ENCODE measurements at places on chromosomes 16 and 17.

DNA sequence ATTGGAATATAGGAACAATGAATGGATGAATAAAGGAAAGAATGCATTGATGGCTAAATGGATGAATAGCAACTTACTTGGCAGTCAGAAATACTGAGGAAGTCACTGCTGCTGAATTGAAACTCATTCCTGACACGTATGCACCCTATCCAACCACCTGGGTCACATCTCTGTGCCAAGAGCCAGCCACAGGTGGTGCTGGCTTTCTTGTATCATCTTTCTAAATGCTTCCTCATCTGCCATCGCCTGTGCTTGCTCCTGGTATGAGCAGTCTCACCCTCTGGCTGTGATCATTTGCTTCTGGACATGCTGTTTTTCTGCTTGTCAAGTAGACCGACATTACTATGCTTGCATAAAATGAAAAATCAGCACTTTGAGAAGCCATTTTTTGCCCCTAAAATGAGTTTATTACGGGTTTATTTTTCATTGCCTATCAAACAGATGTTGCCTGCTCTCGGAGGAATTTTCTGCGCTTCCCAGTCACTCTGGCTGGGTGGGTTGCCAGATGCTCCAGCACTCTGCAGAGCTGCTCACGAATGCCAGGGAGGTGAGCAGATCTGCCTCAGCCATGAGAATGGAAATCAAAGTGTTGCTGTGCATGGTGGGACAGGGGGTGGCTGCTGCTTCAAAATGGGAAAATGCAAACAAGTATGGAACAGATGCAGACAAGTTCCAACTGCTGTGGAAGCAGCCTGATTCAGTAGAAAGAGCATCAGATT is 1349.6 kb upstream of the CDH8 start:
- DNase-seq, result no peak

DNA sequence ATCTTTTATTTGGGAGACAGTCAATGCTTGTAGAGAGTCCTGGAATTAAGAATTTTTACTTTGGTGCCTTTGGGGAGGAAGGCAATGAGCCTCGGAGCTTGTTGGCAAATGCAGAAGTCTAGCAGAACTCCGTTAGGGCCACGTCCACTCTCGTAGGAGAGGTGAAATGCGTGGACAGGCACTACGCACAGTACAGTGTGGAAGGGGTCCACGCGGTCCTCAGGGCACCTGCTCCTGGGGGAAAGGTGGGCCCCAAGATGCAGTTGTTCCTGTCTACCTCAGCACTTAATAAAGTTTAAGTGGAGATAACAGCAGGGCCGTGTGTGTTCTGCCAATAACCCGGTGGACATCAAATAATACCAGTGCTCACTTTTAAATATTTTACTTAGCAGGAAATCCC is 1.8 kb downstream of the RAB11FIP3 start:
- DNase-seq, result no peak

DNA sequence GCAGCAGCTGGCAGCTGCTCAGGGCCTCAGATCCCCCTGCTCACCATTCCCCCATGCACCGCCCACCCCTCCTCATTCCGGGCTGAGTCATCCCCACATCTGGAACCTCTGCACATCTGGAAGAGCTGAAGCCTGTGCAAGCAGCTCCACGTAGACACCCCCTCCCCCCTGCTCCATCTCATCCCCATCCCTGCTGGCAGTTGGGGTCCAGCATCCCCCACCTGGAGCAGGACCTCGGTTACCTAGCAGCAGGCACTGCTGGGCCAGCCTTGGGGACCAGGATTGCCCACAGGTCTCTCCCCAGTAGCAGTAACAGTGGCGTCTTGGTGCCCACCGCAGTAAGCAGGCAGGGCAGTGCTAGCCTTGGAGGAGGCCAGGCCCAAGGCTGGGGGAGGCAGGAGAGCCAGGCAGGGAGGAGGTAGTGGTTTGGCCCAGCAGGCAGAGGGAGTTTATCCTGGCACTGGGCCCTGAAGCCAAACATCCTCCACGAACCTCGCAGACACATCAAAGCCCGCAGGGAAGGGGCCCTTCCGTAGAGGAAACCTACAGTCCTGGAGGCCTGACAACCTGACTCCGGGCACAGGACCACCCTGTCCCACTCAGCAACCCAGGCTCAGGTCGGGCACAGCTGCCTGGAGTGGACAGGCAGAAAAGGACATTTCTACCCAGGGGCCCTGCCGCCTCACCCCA is 7.7 kb upstream of the TMEM92 start:
- peak; percentile 96 for DNase-seq

DNA sequence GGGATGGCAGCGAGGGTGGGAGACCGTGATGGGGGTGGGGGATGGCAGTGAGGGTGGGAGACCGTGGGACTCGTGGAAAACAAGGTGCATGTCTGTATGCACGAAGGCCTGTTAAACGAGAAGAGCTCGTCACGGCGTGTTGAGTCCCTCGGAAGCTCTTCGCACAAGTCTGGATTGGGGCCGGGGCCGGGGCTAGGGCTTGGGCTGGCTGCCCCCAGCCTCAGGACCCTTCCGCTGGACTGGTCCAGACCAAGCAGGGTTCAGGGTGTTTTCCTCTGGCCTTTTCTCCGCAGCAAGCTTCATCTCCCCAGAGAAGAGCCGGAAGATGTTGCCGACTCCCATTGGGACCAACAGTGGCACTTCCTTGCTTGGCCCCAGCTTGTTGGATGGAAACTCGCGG is 7.7 kb upstream of the JPT2 start:
- DNase-seq, result no peak

- no peak for DNase-seq
Measured at GRCh38 chr16:87276091-87276701, 41.0 kb downstream of the C16orf95 start.

DNA sequence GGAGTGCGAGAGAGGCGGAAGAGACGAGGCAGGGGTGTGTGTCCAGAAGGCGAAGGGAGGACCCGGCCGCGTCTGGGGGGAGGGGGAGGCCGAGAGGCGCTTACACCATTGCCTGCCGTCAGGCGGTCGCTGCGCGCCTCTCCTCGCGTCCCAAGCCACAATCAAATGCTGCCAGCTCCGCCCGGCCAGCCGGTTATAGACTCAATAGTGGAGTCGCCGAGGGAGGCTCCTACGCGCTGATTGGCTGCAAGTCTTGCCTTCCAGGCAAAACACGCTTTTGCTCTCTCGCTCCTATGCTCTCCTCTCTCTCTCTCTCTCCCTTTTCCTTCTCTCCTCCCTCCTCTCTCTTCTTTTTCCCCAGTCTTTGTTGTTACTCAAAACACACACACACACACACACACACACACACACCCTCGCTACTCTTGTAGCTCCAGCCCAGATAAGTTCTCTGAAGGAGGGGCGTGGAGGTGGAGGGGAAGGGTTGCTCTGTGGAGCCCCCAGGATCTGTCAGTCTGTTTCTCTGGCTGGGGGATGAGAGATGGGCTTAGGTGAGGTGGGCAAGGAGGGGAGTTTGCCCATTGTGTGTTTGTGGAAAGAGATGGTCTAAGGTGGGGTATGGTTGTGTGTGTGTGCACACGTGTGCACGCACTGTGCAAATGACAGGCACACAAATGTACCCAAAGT is at the start of gene DLX3:
Gene DLX3 (minus strand): TSS at position 170 of the 684 bp plus-strand sequence. CDS start 226 bp downstream, outside the sequence.
- DNase-seq, result peak; percentile 58

- DNase-seq, result no peak
Measured at GRCh38 chr17:59018019-59018418, 88.7 kb downstream of the TRIM37 start.

DNA sequence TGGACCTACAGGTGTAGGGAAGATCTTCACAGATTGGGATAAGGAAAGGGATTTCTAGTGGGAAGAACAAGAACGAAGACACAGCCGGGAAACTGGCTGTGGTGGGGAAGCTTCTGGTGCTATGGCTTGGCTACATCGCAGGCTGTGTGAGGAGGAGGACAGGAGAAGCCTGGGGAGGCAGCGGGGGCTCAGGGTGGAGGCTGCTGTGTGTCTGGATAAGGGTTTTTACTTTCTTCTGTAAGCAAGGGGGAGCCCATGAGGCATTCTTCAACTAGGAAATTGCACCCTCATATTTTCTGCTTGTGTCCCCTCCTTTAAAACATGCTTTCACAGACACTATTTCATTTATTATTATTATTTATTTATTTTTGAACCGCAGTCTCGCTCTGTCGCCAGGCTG is 2.9 kb upstream of the RHBDF2 start:
- peak; percentile 22 for DNase-seq

- no peak for DNase-seq
Measured at GRCh38 chr16:52863000-52863399, 189.7 kb downstream of the CHD9NB start.

GRCh38 chr17:76241204-76241538 is 878 bp upstream of the RNF157 start:
- peak; percentile 62 for DNase-seq

GRCh38 chr17:40323391-40324381 is 14.7 kb downstream of the RARA start:
- no peak for DNase-seq

- DNase-seq, result peak; percentile 21
Measured at GRCh38 chr17:798246-798645, 16.1 kb downstream of the MRM3 start.

- no peak for DNase-seq
Measured at GRCh38 chr17:74448756-74449155, 16.9 kb downstream of the GPRC5C start.

DNA sequence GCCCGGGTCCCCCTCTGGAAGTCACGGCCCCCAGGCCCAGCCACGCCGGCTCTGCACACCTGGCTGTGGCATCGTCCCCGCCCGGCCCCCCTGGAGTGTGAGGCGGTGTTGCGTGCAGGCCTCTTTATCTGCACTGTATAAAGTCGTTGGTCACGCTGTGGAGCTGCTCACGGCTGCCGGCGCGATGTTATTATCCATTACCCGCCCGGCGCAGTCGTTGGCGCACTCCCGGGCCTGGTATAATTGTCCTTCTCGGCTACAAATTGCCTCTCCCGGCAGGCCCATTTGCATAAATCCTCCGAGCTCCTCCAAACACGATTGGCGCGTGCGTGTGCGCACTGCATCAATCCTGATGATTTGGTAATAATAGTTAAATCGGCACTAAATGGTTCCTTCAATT is 57.8 kb downstream of the BAHCC1 start:
- DNase-seq, result no peak

DNA sequence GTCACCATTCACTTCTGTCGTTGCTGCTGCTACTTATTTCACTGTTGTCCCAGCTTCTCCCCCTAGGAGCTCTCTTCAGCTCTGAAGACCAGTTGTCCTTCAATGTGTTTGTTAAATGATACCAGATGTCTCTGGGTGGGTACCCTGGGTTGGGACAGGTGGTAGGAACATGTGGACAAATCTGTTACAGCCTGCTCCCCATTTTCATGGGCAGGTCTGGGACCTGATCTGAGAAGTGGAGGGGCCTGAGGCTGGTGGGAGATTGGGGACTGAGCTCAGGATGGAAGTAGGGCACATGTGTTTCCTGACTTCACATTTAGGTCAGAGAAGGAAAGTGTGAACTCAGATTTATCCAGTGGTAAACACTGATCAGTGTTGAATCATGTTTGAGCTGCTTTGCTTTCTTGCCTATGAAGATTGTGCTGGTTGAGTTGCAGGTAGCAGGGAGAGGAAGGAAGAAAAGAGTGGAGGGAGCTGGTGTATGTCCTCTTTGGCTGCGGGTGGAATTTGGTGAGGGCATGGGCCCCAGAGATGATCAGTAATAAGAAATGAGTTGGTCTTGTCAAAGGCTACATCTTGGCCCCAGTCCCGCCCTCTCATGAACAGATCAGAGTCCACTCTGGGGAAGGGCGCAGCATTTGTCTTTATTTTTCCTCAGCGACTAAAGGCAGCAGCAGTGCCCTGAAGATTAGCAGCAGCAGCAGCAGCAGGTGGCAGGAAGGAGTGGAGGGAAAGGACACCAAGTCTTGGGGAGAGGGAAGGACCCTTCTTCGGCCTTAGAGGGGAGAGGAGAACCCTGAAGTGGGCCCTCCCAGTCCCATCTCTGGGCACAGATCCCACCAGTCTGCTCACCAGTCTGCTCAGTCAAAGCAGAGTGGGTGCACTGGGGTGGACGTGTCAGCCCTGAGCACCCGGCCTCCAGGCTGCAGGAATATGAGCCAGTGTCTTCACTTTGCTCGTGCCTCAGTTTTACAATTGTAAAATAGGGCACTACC is 6.1 kb upstream of the EFTUD2 start:
- DNase-seq, result peak; percentile 62

DNA sequence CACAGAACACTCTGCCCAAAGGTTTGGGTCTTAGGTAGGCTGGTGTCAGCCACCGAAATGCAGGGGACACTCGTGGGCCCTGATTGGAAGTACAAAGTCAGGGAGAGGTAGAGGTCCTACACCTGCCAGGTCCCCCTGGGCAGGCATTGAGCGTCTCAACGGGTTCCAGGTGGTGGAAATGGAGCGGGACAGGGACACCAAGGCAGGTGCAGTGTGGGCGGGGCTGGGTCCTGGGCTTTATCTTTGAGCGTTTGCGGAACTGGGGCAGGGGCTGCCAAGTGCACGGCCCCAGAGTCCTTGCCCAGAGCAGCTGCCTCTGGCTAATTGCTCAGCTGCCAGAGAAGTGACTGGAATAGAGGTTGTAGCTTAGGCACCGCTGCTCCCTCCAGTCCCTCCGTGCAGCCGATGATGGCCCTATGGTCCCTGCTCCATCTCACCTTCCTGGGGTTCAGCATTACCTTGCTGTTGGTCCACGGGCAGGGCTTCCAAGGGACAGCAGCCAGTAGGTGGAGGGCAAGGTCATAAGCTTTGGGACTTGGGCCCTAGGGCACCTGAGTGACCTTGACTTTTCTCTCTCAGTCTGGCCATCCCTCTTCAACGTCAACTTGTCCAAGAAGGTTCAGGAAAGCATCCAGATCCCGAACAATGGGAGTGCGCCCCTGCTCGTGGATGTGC is at the start of gene ZACN:
Gene ZACN (plus strand): TSS at position 323 of the 675 bp plus-strand sequence. CDS start 83 bp downstream, at position 406.
- DNase-seq, result no peak

GRCh38 chr16:6496996-6497395 is 835.6 kb upstream of the RBFOX1 start:
- no peak for DNase-seq

- DNase-seq, result no peak
Measured at GRCh38 chr17:32855620-32856019, 21.3 kb downstream of the MYO1D start.

DNA sequence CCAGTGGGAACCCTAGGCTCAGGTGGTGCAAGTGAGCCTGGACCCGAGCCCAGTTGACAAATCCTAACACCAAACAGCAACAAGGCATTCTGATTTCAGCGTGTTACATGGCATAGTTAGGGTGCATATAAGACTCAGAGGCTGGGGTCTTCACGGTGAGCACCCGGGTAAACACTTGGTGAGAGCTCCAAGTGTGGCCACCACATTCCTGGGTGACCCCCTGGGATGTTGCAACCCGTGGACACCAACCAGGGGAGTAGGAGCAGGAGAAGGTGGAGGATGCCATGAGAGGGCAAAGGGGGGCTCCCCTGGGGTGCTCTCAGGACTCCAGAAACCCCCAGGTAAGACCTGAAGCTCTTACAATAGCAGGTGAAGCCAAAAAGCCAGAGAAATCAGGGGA is 69.9 kb upstream of the CDH5 start:
- no peak for DNase-seq

Measured in foreskin fibroblast (primary cell).